Cortex of kidney (tissue), 1 donor: ENCODE measurements at places on chromosomes 13 and 19.

GRCh38 chr13:50948601-50949000, 39.0 kb downstream of the RNASEH2B start:
- DNase-seq = no peak

DNA sequence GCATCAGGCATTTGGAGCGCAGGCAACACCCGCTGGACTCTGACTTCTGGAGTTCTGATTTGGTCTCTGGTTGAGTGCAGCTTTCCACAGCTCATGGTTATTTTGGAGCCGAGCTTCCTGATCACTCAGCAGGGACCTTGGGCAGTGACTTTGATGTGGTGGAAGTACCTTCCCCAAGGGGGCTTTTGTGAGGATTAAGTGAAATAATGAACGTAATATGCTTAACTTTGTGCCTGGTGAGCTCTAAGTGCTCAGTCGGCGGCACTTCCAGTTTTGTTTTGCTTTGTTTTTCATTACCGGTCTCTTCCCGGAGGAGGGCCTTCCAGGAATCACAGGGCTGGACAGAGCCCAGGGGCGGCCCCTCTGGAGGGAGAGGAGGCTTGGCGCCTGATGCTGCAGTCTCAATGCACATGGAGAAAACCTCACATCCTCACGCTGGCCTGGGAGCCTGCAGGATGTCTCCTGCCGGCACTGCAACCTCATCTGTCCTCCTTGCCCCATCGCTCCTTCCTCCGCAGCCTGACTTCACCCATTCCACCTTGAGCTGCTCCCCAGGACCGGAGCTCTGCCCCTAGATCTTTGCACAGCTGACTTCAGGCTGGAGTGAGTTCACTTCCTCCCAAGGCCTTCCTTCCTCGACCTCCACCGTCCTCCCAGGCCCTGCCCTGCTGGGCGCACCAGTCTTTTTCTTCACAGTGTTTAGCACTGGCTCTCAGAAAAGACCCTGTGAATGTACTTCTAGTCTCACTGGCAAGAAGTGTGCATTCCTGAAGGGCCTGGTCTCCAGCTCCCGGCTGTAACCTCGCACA, 1.5 kb downstream of the PLEKHF1 start:
- DNase-seq = no peak

- no peak for DNase-seq
Observed at GRCh38 chr19:2037651-2038255, 13.3 kb downstream of the MKNK2 start.

- DNase-seq = no peak
Observed at GRCh38 chr19:31054430-31054829, 294.8 kb downstream of the TSHZ3 start.

- DNase-seq = no peak
Observed at GRCh38 chr13:75713852-75714251, 77.7 kb downstream of the LMO7 start.

DNA sequence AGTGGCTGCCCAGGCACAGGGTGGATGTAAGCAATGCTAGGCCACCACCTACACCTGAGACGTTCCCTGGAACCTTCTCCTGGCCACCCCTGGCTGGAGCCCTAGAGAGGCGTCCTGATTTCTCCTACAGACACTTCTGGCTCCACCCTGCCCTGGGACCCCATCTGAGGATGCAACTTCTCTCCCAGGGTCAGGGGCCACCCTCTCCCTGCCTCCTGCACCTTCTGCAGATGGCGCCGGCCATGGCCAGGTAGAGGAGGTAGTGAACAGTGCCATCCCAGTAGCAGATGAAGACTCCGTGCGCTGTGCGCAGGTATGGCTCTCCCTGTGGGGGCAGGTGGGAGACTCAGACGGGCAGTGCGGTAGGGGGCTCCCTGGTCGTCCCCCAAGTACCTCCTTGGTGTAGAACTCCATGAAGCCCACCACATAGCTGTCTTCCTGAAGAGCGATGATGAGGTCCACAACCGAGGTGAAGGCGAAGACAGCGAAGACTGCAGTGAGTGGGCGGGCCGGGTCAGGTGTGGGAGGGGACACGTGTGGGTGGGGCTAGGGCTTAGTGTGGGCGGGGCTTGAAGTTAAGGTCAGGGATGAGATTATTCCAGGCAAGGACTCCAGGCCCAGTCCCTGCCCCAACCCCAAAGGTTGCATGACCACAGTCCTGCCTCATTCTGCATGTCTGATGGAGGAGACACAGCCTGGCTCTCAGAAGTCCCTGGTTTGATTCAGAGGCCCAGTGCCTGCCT, 3.0 kb downstream of the TM6SF2 start:
- no peak for DNase-seq

DNA sequence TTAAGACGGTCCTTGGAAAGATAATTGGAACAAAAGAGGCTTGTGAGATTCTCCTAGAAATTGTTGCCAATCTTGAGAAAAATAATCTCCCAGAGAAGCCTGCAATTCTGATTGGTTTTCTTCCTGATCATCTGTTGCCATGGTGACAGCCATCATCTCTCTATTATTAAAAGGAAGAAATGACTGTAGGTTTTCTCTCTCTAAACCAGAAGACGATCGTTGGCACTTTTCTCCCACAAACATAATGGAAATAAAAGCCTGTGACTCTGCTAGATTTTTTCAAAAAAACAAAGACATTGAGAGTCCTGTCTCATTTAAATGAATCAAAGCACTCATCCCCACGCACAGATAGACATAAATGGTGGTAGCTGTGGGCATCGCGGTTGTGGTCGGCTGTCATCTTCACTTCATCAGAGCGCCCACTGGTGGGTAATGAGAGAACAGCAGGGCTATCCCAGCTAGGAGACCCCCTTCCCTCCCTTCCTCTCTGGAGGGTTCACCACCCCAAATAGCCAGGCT, 21.7 kb upstream of the CALM3 start:
- no peak for DNase-seq

- no peak for DNase-seq
Observed at GRCh38 chr19:48403606-48404005, 10.1 kb downstream of the GRIN2D start.

DNA sequence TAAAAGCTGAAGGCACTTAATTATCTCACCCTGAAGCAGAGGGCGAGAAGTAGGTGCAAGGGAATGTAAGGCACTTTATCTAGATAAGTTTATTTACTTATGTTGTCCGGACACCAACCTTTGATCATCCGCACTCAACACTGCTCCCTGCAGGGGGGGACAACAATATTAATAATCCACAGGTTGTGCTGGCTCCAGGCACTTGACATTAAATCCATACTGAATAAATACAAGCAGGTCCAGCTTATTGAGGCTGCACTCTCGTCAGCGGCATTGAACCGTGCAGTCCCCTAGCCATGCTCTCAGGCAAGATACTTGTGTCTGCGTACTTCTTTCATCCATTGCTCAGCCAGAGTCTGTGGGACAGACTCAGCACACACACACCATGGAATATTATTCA, 374.5 kb upstream of the NBEA start:
- no peak for DNase-seq

DNA sequence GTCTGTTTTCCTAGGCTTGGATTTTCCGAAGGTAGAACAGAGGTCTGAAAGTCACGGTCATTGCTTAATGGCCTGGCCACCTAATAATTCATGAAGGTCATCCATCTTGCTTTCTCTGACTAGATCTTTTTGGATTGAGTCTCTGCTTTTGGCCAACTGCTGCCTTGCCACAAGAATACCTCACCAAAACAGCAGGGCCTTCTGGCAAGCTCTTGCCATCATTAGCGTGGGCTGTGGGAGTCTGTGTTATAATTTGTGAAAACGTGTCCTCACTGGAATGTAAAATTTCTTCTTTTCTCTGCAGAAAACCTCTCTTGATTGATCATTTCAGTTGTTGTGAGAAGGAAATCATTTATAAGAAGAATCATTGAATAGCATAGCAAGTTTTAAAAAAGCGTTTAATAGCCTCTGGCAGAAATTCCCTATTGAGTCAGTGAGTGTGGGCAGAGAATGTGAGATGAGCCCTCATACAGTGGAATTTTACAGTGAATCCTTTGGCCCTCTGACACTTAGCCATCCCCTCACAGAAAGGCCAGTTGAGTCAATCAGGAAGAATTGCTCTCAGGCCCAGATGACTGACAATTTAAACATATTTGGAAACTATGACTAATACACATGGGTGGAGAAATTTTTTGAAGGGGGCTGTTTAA, 43.2 kb upstream of the ERICH6B start:
- no peak for DNase-seq

DNA sequence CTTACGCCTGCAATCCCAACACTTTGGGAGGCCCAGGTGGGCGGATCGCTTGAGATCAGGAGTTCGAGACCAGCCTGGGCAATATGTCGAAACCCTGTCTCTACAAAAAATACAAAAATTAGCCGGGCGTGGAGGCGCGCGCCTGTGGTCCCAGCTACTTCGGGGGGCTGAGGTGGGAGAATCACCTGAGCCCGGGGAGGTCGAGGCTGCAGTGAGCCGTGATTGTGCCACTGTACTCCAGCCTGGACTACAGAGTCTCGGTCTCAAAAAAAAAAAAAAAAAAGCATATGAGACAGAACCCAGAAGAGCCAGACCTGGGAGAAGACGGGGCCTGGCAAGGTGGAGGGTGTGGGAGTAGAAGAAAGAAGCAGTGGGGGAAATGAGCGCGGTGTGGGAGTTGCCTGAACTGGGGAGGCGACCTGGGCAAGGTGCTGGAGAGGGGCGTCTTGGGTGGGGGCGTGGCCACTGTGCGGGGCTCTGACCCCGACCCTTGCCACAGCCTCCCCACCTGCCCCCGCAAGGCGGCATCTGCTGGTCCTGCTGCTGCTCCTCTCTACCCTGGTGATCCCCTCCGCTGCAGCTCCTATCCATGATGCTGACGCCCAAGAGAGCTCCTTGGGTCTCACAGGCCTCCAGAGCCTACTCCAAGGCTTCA, 533 bp downstream of the DKKL1 start:
- no peak for DNase-seq

- DNase-seq = no peak
Observed at GRCh38 chr19:42207767-42208271, 9.7 kb downstream of the DEDD2 start.

DNA sequence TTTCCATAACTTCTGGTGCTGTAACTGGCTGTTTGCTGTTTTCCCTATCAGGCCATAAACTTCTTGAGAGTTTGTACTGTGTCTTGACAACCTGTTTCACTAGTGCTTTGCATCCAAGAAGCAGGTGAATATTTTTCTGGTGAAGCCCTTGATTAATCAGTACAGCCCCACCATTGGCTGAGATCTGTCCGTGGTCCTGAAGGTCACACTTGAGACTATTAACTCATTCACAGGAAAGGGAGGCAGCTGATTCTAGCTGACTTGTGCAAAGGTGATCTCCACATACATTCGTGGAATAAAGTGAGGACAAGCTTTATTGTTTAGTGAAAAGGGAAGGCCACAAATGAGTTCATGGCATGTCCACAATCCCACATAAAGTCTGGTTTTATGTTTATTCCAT, 61.4 kb upstream of the ZNF835 start:
- DNase-seq = no peak

DNA sequence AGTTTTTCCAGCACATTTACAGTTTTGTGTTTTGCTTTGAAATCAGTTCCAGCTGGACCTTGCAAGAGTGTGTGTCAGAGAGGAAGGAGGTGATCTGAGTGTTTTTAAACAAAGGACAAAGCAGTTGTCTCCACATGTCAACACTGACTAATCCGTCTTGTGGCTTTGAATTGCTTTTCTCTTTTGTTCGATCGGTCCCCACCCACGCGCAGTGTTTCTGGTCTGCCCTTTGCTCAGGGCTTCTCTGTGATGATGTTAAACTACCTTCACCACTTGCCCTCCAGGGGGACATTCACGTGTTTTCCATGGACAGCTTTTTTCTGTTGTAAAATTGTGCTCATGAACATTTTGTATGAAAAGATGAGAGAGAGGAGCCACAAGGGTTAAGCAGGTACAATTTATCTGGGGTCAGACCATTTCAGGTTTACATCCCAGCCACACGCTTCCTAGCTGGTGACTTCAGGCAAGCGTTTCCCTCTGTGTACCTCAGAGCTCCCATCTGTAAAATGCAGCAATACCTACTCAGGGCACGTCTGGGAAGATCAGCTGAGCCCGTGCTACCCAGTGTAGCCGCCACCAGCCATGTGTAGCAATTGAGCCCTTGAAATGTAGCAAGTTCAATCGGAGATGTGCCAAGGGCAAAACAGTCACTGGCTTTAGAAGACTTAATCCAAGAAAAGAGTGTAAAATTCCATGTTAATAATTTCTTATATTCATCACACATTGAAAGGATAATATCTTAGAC, 13.5 kb upstream of the PLA2G4C start:
- DNase-seq = no peak

- DNase-seq = no peak
Observed at GRCh38 chr13:25181597-25181996, 9.5 kb upstream of the AMER2 start.

DNA sequence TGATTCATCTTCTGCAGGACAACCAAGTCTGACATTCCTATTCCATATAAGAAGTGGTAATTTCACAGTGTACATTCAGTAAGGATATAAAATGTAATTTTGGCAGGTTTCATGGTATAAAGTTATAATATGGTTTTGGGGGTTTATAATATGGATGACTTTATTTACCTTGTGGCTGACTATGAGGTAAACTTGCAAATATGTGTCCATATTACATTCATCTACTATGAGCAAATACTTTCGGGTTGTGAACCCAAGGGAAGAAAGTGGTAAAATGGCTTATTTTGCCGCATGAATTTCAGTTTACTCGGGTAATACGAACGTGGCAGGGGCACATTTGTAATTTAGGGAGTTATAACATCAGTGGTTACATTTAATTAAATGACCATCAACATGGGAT, 86.7 kb upstream of the TNFSF11 start:
- no peak for DNase-seq

GRCh38 chr19:14142262-14143190, 6.1 kb upstream of the ASF1B start:
- DNase-seq = no peak

DNA sequence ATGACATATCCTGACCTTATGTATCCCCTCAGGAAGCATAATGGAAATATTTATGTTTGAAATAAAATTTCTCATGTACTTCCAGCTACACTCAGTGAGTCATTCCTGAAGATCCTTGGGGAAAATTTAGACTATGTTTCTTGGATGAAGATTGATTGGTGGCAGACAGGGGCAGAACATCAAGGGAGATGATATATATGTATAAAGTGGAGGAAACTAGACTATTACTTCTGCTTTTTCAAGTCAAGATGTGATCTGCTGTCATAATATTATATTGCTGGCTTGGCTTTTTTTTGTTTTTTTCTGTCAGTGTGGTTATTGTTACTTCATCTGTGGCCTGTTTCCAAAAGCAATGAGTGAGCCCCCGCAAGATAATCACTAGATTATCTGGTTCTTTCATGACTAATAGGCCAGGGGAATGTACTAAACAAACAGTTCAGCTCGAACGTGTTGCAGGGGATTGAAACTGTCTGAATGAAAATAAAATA, 87.2 kb upstream of the TNFSF11 start:
- DNase-seq = no peak

DNA sequence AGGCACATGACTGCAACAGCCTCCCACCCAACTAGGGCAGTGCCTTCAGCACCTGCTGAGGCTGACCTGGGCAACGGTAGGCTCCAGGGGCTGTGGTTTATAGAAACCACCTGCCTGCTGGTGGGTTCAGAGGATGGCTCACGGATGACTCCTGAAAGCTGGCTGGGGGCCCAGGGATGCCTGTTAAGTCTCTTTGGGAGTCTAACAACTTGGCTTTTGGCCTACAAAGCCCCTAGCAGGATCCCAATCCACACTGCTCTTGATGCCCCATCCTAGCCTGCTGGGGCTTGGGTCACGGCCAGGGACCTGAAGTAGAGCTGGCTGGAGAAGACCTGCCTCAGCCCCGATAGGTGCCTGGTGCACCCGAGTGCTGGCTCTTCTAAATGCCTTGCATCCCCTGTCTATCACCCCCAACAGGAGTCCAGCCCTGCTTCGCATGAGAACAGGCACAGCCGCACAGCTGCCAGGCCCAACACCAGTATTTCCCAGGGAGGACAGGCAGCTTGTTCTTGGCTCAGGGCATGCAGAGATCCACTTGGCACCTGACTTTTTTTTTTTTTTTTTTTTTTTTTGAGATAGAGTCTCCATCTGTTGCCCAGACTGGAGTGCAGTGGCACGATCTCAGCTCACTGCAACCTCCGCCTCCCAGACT, 9.1 kb upstream of the EPHX3 start:
- no peak for DNase-seq
